Activated CD4-positive, alpha-beta T cell treated with anti-CD3 and anti-CD28 coated beads, Interleukin-2, amount 50 U/mL, for 16 hours (primary cell): ENCODE measurements at places on chromosomes 12 and 14.

- DNase-seq = no peak
Observed at GRCh38 chr12:11569716-11570115, 79.8 kb upstream of the ETV6 start.

- no peak for DNase-seq
Observed at GRCh38 chr14:48333221-48333920, 658.0 kb upstream of the MDGA2 start.

DNA sequence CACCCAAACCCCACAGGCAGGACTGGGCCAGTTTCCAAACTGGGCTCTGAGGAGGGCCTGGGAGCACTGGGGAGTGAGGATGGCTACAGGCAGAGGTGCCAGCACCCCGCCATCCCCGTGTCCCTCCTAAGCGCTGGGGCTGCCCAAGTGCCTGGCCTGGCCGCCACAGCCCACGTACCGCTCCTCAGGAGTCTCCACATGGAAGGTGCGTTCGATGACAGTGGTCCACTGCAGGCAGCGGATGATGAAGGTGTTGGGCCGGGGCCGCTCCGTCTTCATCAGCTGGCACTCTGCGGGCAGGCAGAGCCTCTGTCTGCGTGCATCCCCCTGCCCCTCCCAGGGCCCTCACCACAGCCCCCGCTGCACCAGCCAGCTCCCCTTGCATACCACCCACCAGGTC is 19.1 kb downstream of the AKT1 start:
- no peak for DNase-seq

DNA sequence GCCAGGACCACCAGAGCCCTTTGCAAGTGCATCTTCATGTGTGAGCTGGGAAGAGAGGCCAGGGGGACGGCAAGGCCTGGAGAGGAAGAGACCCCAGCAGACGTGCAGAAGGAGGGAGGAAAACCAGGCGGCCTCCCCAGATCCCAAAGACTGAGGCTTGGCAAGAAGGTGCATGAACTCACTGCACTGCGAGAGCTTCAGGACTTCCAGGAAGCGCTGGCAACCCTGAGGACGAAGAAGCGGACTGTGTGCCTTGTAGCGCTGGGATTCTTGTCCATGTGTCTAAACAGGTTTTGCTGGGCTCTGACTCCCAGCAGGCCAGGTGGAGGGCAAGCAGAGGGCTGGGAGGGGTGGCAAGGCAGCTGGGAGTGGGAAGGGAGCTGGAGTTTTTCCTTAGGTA is 939 bp downstream of the TGFB3 start:
- no peak for DNase-seq

GRCh38 chr12:24770334-24770733 is 178.6 kb downstream of the BCAT1 start:
- DNase-seq = no peak

DNA sequence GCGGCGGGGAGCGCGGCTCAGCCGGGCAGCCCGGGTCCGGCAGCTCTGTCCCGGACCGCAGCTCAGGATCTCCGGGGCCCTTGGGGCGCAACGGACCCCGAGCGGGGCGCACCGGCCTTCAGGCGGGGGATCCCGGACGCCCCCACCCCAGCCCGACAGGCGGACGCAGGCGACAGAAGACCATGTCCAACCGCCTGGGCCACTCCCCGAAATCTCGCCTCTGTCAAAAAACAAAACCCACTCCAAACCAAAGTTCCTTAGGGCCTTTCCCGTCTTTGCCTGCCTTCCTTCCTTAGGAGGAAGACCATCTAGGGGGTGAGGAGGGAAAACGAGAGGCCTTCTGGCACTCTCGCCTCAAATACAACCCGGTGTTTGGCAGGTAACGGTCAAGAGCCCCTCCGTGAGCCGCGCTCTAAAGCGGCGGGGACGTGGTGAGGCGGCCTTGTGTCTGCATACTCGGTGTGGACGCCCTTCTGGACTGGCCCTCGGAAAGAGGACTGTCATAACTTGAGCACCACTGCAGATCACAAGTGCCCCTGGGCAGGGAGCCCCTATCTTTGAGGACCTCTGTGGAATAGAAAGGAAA is 604 bp downstream of the HCFC2 start:
- peak; percentile 2 for DNase-seq

DNA sequence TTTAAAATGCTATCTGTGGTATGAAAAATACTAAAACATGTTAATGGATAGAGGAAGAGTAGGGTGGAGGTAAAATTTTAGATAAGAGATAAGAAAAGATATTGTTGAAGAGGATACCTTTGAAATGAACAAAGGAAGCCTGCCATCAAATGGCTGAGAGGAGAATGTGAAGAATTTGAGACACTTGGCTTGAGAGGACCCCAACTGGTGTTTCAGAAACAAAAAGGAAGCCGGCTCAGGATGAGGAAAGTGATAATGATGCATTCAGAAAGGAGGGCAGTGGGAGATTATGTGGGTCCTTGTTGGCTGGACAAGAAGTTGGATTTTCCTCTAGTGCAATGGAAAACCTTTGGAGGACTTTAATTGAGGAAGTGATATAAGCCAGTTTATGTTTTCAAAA is 264.4 kb downstream of the DUSP6 start:
- DNase-seq = no peak

GRCh38 chr14:79424462-79424861 is 786.8 kb downstream of the DIO2 start:
- no peak for DNase-seq

DNA sequence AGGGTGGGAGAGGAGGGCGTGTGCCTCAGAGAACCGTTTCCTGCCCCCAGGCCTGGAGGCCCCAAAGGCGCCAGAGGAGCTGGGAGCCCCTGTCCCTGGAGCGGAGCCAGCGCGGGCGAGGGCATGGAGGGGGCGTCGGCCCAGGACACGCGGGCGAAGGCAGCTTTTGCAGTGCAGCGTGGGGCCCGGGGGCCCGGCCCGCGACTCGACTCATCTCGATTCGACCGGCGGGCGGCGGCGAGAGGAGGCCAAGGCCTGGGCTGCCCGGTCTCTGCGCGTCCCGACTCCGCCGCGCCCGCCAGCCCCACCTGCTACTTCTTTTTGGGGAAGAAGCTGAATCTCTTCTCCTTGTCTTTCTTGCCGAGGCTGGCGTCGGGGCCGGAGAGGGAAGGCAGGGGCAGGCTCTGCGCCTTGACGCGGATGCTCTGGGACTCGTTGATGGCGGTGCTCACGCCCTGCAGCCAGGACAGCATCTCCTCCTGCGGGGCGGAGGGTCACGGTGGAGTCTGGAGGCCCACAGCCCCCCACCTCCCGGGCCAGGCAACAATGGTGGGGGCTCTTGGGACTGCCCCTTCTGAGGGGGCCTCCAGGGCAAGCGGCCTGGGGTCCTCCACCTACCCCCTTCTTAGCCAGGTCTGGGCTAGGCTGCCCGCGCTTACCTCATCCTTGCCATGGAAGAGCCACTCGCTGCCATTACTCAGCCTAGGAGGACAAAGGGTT is 44.9 kb downstream of the PLEKHG3 start:
- no peak for DNase-seq

DNA sequence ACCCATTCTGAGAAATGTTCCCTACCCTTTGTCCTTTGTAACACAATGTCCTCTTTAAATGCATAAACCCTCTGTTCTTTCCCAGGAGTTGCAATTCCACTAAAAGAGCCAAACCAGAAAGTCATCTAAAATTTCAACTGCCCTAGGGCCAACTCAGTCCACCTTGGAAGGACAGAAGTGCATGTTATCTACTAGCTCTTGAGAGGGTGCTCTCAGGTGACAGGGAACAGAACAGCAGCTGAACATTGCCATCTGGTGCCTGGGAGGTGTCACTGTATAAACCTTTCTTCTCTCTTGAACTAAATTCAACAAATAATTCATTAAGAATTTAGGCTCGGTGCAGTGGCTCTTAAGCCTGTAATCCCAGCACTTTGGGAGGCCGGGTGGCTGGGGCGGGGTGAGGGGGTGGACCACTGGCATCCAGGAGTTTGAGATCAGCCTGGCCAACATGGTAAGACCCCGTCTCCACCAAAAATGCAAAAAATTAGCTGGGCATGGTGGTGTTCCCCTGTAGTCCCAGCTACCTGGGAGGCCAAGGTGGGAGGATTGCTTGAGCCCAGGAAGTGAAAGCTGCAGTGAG is 10.3 kb upstream of the FERMT2 start:
- DNase-seq = peak; percentile 50

GRCh38 chr14:77615361-77616132 is 890 bp downstream of the SPTLC2 start:
- DNase-seq = no peak

DNA sequence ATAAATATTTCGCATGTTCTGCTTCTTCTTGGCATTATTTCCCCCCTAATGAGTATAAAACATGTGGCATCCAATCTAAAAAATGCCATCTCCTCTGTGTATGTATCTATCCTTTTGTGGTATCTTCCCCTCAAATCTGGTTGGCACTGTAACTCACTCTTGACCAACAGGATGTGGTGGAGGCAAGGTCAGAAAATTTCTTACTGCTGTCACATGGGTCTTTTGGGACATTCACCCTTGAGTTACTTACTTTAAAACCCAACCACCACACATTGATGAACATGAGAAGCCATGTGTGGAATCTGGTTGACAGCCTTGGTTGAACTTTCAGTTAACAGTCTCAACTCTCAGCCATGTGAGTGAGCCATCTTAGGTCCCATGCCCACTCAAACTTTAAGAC is 516.9 kb downstream of the SLC16A7 start:
- DNase-seq = no peak

GRCh38 chr12:27425306-27425705 is 21.2 kb upstream of the SMCO2 start:
- no peak for DNase-seq

- DNase-seq = no peak
Observed at GRCh38 chr14:43019826-43020225, 1413.2 kb downstream of the LRFN5 start.

DNA sequence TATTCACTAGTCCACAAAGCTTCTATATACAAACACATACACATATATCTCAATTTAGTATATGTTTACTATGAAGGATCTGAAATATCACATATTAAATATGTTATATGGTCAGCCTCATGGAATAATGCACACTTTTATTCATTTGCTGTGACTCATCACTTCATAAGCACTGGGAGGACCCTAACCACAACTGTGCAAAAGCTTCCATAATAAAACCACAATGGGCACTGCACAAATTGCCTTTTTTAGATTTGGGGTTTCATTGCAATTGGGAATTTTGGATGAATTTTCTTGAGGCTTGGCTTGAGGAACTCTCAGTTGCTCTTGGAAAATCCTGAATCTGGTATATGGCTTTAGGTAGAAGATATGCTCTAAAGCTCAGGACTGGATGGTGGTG is 399.4 kb downstream of the C12orf75 start:
- DNase-seq = no peak

DNA sequence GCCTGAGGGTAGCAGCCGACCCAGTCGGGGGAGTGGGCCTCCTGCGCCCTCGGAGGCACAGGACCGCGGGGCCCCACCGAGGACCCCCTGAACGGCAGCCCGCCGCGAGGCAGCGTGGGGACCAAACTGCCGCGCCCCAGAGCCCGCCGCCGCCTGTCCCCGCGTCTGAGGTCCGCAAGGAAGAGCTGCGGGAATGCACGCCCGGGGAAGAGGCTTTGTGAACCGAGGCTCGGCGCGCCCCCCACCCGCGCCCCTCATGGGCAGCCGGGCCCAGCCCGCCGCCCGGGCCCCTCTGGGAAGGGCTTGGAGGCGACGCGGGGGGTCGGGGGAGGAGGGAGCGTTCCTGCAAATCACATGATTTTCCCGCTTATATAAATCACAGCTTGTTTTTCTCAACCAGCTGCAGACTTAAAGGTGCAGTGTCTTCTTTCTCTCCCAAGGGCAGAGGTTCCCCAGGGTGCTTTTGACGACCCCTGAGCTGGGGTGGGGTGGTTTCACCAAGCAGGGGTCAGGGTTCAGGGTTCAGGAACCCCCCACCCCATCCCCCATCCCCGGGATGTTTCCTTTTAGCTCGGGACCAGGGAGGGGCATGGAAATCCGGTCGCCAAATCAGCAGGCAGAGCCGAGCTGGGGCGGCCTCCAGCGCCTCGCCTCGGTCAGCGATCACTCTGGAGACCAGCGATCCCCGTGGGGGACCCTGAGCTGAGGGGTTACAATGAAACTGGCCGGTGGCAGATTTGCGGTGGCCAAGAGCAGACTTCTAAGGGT is 44.7 kb upstream of the ATP23 start:
- DNase-seq = no peak

- DNase-seq = no peak
Observed at GRCh38 chr12:83473408-83474095, 786.8 kb downstream of the TMTC2 start.

DNA sequence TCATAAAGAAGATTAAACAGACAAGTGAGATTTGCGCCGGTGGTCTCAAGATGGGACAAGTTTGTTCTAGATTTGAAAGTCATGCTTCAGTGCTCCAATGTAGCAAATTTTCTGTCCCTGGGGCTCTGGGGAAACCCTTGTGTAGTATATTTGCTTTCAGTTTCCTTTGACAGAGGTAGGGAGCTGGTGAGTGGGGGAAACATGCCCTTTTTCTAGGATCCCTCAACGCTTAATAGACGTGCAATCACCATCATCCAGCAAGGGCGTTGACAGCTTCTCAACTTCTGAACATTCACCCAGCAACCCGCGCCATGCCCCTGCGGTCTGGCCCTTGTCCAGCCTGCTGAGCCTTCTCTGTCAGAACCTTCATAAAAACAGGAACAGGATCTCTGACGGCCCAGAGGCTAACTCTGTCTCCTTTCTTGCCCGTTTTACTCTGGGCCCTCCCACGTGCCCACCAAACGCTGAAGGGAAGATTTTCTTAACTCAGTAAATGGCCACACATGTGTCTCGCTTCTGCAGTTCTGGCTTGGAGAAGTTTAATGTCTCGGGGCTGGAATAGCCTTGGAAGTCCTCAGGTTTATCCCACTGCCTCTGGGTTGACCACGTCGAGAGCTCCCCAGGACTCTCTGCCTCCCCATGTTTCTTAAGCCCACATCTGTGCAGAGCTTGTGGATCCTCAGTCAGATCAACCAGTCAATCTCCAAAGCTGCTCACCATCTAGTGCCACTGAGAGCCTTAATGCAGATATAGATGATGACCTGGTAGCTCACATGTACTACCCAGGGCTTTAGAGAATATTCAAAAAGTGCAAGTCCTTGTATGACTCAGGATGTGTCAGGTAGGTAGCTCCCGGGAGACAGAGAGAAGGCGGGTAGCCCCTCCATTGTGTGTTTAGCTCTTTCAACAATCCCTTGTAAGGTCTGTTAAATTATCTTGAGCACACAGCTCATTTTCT is 58.1 kb upstream of the CCND2 start:
- DNase-seq = peak; percentile 56

- no peak for DNase-seq
Observed at GRCh38 chr14:96602186-96602585, 100.0 kb downstream of the PAPOLA start.

DNA sequence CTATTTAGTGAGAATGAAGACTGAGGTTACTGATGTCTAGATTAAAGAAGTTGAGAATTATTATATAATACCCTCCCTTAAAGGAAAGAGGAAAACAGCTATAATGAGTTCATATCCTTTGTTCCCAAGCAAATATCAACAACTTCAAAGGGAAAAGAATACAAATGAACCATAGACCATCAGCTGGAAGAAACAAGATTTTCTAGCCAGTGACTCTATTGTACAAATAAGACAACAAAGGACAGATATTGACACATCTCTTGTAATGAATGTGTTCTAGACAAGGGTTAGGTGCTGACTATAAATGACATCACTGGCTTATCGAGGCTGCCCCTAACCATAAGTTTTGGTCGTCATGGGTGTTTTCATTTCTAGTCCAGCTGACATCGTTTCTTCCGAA is 48.2 kb downstream of the SLC38A4 start:
- DNase-seq = no peak

GRCh38 chr12:108720757-108721514 is 10.4 kb downstream of the CORO1C start:
- DNase-seq = no peak

- DNase-seq = no peak
Observed at GRCh38 chr12:42410340-42410739, 84.4 kb downstream of the PPHLN1 start.
